ENCODE measurements at places on chromosomes 5 and 9.

GRCh38 chr5:109307951-109308350 is 101.8 kb downstream of the PJA2 start:
- no peak for DNase-seq

- DNase-seq: no peak
Observed at GRCh38 chr9:86829496-86830046, 117.7 kb downstream of the GAS1 start.

DNA sequence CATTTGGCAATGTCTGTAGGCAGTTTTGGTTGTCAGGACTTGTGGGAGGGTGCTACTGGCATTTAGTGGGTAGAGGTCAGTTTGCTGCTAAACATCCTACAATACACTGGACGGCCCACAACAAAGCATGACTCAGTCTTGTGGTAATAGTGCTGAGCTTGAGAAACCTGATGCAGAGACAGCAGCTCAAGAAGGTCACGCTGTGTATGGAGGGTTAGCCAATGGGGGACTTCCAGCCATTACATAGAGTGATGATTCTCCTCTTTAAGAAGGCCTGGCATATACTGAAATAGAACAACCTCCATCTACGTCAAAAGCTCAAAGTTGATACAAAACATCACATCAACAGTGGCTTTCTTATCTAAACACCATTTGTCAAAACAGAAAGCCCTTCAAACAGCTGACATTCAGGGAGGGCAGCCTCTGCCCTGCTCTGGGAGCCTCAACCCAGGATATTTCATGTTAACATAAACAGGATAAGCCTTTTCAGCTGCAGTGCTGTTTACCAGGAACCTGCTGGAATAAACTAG is 143.0 kb downstream of the GPBP1 start:
- no peak for DNase-seq

DNA sequence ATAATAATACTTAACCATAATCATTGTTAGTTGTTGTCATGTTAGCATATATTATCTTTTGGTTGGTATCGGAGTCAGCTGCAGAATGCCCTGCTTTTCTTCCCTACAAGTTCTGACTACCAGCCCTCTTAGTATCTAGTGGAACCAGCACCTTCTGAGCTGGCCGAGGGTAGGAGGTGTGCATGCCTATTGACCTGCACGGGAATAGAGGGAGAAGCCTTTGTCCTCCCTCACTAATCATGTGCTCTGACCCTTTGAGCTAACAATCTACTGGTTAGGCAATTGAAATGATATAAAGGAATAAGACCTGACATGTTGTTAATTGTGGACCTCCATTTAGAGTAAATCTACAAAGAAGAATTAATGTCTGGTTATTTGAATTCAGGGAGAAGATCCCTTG is 4.1 kb downstream of the PCSK5 start:
- no peak for DNase-seq

- DNase-seq: no peak
Observed at GRCh38 chr9:93132946-93133680, 938 bp downstream of the NINJ1 start.

- no peak for DNase-seq
Observed at GRCh38 chr5:90020575-90021538, 388.7 kb downstream of the CETN3 start.

- DNase-seq: no peak
Observed at GRCh38 chr5:100598446-100598845, 63.3 kb downstream of the FAM174A start.

GRCh38 chr9:85501456-85501855 is 240.3 kb downstream of the AGTPBP1 start:
- DNase-seq: no peak

DNA sequence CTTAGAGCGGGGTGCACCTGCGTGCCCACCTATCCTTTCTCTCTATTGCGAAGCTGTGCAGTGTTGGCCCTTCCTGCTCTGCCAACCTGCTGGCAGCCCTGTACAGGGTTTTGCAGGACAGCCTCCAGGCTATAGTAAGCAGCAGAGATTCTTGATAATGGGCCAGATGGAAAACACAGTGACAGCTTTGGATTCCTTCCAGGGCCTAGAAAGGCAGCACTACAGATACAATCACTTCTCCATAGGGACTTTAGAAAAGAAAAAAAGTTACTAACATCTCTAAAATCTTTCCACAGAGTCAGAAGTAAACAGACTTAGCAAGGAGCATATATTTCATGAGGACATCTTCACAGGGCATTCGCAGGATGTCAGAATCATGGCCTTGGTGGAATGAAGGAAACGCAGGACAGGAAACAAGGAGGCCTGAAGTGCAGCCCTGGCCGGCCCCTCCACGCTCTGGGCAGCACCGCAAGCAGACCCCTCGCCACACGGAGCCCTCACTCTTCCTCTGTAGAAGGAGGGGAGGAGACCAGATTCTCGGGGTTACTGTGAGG is 172.1 kb upstream of the GAS1 start:
- no peak for DNase-seq

DNA sequence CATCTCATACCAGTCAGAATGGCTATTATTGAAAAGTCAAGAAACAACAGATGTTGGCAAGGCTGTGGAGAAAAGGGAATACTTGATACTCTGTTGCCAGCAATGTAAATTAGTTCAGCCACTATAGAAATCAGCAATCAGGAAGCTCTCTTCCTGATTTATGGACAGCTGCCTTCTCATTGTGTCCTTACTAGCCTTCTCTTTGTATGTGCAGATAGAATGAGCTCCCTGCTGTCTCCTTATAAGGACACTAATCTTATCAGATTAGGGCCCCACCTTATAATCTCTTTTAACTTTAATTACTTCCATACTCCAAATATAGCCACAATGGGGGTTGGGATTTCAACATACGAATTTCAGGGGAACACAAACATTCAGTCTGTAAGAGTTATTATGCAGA is 38.0 kb downstream of the KCNV2 start:
- DNase-seq: no peak

Data from stimulated activated CD8-positive, alpha-beta memory T cell treated with anti-CD3 and anti-CD28 coated beads, Interleukin-4, amount 100 ng/mL, for 4 hours (primary cell).